ENCODE measurements at places on chromosomes 2 and 18.

DNA sequence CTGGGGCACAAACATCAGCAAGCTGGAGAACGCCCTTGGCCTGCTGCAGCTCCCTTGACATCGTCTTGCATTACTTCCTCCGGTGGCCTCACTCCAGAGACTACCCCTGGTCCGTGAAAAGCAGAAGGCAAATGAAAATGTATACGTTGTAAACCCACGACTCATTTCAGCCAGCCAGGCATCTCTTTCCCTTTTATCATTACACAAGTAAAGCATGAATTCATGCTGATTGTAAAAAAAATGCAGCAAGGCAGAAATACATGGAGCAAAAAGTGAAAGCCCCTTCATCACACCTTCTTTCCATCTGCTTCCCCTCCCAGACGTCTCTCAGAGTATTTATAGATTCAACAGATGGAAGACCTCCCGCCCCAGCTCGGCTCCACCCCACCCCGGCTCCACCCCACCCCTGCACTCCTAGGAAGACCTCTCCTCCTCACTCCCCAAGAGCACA lies 41.6 kb upstream of the RALBP1 start:
- no peak for DNase-seq

DNA sequence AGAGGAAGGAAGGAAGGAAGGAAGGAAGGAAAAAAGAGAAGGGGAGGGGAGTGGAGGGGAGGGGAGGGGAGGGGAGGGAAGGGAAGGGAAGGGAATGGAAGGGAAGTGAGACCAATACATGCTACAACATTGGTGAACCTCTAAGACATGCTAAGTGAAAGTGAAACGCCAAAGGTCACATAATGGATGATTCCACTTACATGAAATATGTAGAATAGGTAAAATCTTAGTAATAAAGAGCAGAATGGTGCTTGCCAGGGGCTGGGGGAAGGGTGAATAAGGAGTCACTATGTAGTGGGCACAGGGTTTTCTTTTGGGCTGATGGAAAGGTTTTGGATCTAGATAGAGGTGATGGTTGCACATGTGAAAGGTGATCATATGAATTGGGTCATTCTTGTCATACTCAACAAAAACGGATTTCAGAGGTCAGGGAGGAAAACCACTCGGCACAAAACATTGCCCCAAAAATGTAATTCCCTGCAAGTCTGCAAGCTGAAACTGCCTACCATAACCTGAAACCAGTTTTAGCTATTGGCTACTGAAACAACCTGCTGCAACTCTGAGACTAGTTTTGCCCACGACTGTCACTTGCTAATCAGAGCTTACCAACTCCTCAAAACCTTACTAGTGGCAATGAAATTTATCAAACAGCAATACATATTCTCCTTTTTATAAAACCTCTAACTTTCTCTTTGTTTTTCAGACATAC lies 59.2 kb downstream of the CCDC141 start:
- DNase-seq, result no peak

GRCh38 chr2:187956906-187957534 lies 334.7 kb upstream of the GULP1 start:
- DNase-seq, result no peak

GRCh38 chr2:48210189-48210588 lies 303.9 kb upstream of the FBXO11 start:
- DNase-seq, result no peak

GRCh38 chr2:223997938-223998337 lies 40.7 kb downstream of the MRPL44 start:
- no peak for DNase-seq

GRCh38 chr18:45590036-45590886 lies 25.0 kb upstream of the SLC14A2 start:
- no peak for DNase-seq

DNA sequence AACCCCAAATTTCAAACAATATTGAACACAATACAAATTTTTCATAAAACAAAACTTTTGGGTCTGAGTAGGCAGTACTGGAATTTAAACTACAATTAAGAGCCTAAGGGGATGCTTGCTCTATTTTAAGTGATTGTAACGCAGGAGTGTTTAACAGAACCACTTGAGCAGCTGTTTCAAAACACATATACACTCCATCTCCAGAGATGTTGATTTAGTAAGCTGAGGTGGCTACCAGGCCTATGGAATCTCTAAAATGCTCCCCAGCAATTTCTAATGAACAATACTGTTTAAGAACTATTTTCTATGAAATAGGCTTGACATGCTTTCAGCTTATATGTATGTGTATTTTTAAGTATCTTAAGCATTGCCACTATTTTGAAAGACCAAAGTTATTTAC lies 58.5 kb downstream of the SP3 start:
- DNase-seq, result no peak

DNA sequence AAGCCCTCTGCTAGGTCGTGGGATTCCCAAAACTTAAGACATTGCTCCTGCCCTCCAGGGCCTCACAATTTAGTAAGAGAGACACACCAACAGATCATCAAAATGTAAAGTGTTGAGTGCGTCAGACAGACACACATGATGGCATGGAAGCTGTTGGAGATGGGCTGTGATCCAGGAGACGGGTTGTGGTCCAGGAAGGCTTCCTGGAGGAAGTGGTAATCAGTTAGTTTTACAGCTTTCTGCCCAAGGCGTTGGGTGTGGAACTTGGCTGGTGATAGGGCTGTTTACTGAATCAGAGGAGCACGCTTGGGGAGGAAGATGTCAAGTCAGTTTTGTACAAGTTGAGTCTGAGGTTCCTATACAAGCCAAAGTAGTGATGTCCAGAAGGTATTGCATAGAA lies 24.0 kb upstream of the GLI2 start:
- DNase-seq, result no peak

DNA sequence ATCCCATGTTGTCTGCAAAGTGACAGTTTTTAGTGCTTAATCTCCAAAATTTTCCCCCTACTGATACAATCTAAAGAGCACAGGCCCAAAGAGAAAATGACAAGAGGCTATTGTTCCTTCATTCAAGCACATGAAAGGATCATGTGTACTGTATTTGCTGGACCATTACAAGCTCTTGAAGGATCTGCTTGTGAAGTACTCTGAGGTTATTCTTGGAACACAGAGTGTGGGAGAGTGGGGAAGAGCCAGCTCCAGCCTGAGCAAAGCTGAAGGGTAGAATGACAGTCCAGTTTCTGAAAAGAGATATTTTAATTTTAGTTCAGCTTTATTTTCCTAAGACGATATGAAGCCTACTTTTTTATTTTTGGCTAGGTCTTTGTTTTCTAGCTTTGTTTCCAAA lies 112.2 kb downstream of the GALNT3 start:
- DNase-seq, result no peak

GRCh38 chr2:186195696-186196095 lies 290.4 kb upstream of the ZC3H15 start:
- no peak for DNase-seq

DNA sequence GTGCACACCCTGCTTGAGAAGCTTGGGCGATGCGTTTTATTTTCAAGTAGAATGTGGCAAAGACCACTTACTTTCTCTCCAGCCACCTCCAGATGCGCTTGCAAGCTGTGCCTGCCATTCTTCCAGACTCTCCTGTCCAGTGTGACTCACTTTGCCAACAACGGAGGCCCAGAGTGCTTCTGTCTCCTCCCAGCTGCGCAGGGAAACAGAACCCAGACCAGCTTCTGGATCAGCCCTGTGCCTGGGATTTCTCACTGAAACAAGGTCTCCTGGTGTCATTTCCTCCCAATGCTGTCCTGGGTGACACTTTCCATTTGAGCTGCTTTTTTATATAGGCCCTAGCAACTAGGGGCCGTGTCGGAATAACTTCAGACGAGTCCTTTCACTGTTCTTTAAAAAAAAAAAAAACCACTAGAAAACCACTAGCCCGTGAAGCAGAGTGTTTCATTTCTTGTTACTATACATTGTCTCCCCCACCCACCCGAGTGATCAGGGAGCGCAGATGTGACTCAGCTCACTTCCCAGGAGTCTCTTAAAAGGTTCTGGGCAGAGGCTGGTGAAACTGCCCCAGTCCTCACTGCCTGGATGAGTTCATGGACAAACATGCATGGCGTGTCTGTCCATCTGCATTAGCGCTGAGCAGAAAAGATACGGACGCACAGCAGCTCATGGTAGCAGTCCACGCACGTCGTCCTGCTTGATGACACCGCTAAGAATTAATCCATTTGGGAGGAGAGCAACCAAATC lies 25.3 kb upstream of the RPL31 start:
- no peak for DNase-seq

DNA sequence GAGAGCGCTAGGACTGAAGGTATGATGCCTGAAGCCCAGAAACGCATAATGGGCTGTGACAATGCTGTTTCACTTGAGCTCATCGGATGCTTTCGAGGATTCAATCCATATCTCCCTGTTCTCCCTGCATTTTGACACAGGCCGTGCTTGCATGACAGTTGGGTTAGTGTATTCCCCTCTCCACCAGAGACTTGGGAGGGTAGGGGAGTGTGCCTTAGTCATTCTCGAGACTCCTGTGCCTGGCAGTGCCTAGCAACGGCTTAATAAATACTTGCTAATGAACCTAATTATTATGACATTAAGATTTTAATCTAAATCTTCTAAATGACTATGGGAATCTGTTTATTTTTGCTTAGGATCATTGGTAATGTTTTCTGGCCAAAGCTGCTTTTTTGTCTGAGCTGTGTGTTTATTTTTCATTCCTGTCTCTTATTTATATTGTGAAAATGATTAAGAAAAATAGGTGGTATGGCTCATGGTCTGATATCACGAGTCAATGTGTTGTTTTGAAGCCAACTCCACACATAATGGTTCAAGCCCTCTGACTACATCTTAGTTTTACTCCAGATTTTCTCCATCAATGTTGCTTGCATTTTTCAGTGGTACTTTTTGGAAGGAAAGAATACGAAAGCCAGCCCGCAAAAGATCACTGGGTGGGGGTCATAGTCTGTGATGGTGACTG lies 61.3 kb downstream of the NEDD4L start:
- DNase-seq, result no peak

DNA sequence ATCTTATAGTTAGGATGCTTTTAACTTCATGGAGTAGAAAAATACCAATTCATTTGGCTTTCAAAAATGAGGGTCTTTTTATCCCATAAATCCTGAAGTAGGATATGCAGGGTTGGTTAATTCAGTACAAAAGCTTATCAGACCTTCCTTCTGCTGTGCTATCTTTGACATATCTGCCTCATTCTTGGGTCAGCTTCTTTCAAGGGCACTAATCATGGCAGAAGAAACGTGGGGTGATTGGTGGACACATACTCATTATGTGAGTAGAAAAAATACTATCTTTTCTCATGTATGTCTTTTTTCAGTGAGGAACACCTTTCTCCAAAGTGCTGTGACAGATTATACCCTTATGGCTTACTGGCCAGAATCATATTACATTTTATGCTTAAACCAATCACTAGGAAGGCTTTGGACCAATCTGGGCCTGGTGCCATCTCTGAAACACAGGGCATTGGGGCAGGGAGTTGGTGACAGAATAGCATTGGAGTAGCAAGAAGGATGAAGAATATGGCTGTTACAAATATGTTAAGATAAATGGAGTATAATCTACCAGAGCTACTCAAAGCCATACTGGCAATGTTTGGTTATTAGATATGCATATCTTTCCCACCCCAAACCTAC lies 10.1 kb downstream of the UGP2 start:
- no peak for DNase-seq

DNA sequence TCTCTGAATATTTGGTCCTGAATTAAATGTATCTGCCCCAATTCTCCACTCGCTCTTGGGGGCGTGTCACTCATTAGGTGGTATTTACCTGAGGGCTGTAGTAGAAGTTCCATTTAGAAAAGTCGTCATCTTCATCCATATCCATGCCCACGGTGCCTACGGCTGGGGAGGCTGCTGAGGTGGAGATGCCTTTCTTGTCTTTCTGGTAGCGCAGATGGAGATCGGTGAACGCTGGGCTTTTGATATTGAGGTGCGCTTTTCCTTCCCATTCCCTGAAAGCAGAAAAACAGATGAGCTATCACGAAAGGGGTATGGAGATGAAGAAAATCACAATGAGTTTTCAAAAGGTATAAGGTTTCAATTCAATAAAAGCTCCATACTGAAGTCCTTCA lies 39.7 kb downstream of the APOB start:
- DNase-seq, result no peak

GRCh38 chr2:219611866-219612576 lies 14.4 kb downstream of the STK11IP start:
- no peak for DNase-seq

DNA sequence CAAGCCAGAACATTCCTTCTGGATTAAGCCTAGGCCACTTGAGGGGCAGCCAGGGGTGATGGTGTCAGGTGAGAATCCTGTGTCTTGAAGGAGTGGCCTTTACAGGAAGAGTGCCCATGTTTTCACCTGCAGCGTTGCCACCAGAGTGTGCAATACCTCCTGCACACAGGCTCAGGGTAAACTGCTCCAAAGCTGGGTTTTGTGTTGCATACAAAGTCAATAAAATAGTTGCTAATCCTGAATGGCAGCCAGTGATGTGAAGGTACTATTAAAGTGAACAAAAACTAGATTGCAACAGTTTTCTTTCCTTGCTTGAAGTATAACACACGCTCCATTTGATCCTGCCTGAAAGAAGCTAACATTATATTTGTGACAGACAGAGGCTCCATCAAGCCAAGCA lies 64.4 kb upstream of the NRP2 start:
- no peak for DNase-seq

DNA sequence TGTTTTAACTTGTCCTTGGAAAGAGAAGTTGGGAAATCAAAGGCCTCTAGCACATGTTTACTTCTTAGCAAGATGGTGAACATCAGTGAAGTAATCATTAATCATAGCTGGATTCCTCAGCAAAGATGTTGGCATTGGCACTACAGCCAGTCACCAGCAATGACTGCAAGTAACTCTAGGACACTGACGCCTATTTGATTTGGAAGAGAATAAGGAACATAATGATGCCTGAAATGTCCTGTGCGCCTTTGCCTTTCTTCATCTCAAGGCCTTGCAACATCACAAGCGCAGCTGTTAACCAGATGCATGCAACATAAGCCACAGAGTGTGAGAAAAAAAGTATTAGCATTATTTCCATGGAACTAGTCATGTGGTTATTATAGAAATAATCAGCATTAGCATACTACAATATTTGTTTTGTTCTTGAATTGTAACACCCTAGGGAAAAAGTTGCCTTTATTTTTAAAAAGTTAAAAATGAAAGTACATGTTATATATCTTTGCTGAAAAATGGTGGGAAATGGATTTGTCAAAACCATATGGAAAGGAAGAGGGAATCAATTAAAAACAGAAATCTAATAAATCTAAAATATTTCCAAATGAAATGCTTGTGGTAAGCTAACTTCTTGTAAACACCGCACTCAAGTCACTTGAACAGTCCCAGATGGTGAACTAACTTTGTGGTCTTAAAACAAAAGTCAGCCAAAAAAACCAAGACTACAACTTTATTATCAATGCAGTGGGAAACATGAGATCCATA lies 55.6 kb downstream of the THADA start:
- no peak for DNase-seq

DNA sequence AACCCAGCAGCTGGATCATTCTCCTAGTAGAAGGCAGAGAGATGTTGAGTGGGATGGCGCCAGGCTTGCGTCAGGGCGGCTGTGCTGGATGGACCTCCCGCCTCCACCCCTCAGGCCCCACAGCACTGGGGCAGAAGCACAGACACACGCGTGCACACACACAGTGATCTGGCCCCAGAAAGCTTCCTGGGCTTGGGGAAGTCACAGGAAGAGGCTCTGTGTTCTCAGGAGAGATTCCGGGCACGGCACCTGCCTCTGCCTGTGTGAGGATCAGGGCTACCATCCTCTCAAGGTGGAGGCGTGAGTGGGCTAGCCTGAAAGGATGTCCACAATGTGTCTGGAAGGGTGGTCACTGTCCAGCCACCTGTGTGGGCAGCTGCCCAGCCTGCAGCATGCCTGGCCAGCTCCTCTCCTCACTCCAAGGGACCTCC lies 229.8 kb upstream of the HS6ST1 start:
- DNase-seq, result no peak
